ENCODE measurements at places on chromosomes 11 and 22. TPM values are rescaled to one million over a fixed set of nuclear protein-coding genes. Genes with fewer than 3 reads are reported as not detected.

KCNQ1OT1 gene
- total RNA-seq, result 0.81 TPM

- no peak for DNase-seq
Observed at GRCh38 chr11:59259867-59260475, 47.2 kb upstream of the MPEG1 start.

TMPRSS5 gene
- total RNA-seq, result 2.1 TPM

DNA sequence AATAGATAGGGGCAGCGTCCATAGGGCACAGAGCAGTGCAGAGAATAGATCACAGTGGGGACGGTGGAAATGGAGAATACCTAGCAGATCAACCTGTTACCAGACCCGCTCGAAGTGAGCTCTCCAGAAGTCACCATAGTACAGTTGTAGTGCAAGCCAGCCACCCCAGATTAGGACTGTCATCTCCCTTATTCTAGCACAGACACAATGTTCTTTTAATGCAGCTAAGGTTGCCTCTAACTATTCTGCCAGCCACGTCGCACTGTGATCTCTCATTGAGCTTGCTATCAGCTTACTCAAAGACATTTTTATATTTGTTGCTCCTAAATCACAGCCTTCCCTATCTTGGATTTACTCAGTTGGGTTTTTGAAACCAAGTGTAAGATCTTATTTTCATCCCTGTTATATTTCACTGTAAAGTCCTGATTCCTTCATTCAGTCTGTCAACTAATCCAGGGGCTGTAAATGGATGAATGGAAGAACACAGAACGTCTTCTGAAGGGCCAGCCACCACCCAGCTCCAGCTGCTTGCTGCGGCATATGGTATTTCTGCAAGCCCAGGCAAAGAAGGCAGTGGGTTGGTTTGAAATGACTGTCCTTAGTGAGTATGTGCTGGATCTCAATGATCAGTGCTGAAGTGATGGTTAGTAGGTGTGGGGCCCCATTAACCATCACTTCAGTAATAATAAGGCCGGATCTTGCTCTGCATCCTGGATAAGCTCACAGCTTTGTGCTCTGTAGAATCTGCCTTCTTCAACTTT is 3.4 kb downstream of the PARVA start:
- no peak for DNase-seq

DNA sequence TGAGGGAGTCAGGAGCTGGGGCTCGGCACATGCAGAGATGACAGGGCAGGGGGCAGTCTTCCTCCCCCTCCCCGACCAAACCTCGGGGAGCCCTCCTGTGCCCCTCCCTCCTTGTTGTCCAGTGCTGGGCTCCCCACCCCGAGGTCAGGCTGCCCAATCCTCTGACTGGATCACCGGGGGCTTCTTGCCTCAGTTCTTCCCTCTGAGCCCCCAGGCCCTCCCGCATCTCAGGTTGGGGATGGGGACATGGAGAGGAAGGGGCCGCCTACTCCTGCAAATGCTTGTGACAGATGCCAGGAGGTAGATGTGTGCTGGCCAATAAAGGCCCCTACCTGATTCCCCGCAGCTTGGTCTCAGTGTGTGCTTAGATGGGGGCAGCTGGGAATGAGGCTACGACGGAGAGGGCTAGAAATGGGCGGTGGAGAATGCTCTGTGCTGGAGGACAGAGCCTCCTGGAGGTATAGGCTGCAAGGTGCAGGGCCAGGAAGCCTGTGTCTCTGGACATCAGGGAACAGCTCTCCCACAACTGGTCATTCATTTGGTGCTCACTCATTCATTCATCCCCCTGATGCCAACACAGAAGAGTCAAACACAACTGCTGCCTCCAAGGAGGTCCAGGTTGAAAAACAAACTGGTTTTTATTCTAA is 8.4 kb downstream of the RHBDD3 start:
- no peak for DNase-seq

HORMAD2 gene
- not detected for total RNA-seq

DNA sequence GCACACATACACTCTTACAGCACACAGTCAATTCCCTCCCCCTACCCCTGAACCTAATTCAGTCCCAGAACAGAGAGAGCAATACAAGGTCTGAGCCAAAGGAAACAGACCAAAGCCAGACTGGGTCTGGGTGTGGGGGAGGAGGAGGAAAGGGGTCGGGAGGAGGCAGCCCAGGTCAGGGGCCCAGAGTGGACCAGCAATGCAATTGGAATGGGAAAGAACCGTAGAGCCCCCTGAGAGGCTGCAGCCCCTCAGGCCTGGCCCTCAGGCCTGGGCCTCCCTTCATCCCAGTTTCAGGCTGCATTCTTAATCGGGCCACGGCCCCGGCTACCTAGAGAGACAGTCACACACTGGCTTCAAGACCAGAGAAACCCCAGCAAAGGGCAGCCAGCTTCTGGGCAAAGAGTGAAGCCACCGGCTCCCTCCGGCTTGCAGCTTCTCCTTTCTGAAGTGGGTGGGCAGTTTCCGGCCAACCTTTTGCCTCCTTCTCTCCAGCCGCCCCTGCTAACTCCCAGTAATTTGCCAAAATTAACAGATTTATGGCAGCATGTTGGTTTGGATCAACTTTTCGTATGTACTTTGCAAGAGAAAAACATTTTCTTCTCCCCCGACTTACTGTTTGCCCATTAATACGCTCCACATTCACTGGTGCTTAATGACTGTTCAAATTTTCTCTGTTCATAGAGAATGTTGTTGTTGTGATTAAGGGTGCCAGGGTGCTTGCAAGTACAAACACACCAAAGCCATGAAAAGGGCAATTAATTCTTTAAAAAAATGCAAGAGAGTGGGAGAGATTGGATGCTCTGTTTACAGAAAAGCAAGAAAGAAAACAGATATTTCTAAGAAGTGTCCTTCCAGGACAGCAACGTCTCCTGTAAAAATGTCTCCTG is 488.3 kb downstream of the MN1 start:
- no peak for DNase-seq

GRCh38 chr22:35835998-35836691 is 118.5 kb downstream of the APOL5 start:
- DNase-seq, result peak; percentile 45

- peak; percentile 94 for DNase-seq
Observed at GRCh38 chr22:41446639-41447434, at the start of gene TOB2. TSS of gene TOB2 (minus strand) at chr22:41446801. CDS start at chr22:41437345, 9,456 bp downstream.

DNA sequence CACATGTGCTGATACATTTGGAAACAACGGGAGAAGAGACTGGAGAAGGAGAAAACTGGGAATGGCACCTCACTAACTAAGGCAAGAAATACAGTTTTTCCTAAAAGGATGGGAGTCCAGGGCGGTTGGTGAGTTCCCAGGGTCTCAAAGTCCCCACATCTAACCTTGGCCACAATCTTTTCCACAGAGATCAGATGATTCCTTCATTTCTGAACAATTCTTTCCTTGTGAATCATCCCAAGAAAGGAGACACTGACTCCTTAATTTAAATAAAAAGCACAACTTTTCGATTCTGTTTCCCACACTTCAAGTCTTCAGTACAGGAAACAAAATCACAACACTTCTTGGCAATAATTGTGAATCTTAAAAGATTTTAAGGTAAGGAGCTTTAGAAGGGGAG is 384.7 kb downstream of the DCDC1 start:
- no peak for DNase-seq

OR52I2 gene
- total RNA-seq, result not detected

GRCh38 chr11:34353881-34354280 is 3.9 kb downstream of the ABTB2 start:
- no peak for DNase-seq

- DNase-seq, result no peak
Observed at GRCh38 chr11:64650923-64651523, 60.0 kb downstream of the SLC22A12 start.

DNA sequence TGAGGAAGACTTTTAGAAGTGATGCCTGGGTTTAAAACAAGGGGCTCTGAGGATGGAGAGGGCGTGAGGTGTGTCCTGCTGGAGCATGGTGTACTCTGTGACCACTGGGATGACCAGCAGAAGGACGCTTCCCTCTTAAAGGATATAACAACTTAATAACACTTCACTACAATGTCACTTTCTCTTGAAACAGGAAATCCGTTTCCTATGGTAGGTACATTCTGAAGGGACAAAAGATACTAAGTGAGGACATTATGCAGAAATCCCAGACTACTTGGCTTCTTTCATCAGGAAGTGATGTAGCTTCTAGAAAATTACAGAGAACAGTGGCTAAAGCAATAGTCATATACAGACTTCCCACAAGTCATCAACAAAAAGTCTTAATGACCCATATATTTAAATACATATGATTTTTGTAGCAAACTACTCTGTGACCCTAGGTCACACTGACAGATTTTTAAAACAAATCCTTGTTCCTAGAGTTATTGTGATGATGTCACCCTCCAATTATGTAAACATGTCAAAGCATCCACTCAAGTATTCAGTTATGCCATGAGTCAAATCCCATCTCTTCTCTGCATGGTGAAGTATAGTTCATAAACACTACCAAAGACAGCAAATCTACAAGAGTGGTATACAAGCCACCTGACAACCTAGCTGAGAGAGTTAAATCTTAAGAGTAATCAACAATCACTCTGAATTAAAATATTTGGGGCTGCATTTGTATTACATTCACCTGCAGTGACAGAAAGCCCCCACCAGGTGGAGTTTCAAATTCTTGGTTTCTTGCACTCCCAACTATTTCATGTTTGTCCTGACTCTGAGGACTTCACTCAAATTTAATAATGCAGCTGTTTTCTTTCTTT is 32.8 kb downstream of the PITPNB start:
- DNase-seq, result no peak

GRCh38 chr11:74462009-74462408 is 5.3 kb downstream of the KCNE3 start:
- peak; percentile 83 for DNase-seq

MPEG1 gene
- 16.4 TPM for total RNA-seq

DNA sequence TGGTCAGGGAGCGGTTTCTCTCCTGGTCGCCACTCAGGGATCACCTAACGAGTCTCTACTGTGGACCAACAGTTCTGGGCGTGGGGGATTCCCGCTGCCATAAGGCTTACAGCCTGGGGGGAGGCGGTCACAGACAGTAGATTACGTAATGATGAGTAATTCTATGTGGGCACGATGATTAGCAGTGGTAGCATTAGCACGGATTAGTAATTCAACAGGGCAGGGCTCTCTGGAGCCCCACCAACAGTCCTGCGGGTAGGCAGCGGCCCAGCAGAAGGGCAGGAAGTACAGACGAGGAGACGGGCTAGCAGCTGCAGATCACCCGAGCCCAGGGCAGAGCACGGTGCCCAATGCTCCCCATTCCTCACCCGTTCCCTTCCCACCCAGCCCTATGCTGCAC is 3.6 kb downstream of the SHISAL1 start:
- peak; percentile 50 for DNase-seq

ANGPTL5 gene
- 1.4 TPM for total RNA-seq

C11orf87 gene
- total RNA-seq, result not detected

- DNase-seq, result no peak
Observed at GRCh38 chr11:125564357-125564756, 4.9 kb upstream of the EI24 start.

DNA sequence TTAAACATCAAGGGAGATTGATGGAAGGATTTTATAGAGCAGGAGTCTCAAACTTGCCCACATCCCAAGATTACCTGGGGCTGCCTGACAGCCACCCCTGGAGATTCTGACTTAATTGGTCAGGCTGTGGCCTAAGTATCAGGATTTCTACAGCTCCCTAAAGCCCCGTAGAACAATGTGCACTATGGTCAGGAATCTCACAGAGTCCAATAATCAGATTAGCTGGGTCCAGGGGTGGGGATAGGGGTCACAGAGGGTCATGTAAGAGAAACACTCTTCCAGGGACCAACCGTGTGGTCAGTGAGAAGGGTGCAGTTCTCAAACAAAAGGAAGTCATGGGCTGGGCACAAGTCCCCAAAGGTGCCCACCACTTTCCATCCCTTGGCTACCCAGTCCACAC is 20.5 kb upstream of the FBLN1 start:
- DNase-seq, result no peak

DNA sequence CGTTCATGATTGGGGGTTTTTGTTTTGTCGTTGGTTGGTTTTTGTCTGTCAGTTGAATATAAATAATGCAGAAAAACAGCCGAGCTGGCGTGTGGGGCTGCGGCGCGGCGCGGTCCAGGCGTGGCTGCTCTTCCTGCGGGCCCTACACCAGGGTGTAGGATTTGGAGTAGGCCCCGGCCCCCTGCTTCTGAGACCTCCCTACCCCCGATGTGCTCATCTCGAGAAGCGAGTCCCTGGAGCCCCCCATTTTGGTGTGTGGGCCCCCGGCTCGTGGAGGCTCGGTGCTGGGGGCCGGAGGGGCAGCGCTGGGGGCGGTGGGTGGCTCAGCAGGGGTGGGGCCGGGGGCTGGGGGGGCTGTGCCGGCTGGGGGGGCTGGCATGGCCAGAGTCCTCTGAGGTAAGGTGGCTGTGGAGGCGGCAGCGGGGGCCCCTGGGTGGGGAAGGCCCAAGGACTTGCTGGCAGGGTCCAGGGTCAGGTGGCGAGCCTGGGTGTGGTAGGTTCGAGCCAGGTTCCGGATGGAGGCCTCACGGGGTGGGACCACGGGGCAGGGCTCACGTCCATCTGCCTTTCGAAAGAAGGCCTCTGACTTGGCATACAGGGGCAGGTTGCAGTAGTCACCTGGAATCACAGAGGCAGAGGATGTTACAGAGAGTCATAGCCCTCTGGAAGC is 100.7 kb downstream of the CEP164 start:
- no peak for DNase-seq

TSPAN32 gene
- total RNA-seq, result 15.0 TPM

TBX10 gene
- not detected for total RNA-seq

GAB4 gene
- total RNA-seq, result not detected

OR5AL1 gene
- not detected for total RNA-seq
